NCI-H1436 (cell line): ENCODE measurements at places on chromosomes 1 and 21.

DNA sequence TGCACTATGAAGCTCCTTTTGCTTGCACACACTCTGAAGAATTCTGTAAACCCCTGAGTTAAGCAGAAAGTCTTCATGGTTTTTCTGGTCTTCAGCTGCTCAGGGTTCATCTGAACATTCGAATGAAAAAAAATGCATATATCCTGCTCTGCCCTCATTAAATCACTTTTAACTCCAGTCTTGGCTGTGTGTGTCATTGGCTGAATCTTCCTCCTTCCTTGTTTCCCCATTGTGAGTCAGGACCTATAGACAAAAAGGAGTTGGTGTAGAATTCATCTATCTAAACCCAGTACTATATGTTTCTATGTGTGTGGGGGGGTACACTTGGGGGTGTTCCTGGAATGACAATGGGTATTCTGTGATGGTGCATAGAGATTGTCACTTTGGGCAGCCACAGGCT, 6.6 kb upstream of the SPRR1B start:
- DNase-seq: no peak

DNA sequence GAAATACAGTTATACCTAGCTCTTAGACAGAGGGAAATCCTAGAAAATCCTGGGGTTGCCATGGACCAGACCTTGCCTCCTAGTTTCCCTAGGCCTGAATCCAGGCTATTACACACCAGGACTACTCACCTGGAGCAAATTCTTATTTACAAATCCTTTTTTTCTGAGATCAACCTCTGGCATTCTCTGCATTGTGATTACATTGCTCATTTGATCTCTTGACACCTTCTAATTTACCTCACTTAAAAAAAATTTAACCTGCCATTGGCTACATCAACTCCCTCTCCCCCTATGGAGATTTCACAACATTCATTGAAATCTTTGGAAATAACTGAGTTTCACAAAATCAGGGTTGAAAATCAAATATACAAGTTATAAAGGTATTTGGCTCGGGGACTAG, 2.9 kb upstream of the C1orf105 start:
- DNase-seq: no peak

GRCh38 chr1:87061742-87062156, 147.3 kb downstream of the HS2ST1 start:
- DNase-seq: no peak

DNA sequence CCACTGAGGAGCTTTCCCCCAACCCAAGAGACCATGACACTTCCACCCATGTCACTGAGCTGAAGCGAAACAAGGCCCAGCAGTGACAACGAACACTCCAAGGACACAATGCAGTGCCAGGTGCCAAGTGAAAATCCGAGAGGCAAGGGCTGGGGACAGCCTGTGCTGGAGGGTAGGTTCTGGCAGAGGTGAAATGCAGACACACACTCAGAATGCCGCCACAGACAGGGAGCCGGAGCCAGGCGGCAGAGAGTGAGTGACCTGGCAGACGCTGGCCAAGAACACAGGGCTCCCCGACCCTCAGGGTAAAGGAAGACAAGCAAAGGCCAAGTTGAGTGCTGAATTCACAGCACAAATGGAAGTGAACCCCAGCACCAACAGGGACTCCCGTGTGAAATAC, 78.9 kb downstream of the CD46 start:
- DNase-seq: no peak

- DNase-seq: peak; percentile 28
These were observed 146.4 kb upstream of the TIAM1 start for GRCh38 chr21:31490443-31490842.

GRCh38 chr1:30753660-30754123, 3.9 kb downstream of the LAPTM5 start:
- no peak for DNase-seq

- no peak for DNase-seq
These were observed 28.9 kb downstream of the TSNAX start for GRCh38 chr1:231557411-231557810.

GRCh38 chr1:9807541-9807940, 16.2 kb downstream of the CLSTN1 start:
- DNase-seq: no peak

- no peak for DNase-seq
These were observed 212.7 kb upstream of the NRIP1 start for GRCh38 chr21:15277466-15277865.

DNA sequence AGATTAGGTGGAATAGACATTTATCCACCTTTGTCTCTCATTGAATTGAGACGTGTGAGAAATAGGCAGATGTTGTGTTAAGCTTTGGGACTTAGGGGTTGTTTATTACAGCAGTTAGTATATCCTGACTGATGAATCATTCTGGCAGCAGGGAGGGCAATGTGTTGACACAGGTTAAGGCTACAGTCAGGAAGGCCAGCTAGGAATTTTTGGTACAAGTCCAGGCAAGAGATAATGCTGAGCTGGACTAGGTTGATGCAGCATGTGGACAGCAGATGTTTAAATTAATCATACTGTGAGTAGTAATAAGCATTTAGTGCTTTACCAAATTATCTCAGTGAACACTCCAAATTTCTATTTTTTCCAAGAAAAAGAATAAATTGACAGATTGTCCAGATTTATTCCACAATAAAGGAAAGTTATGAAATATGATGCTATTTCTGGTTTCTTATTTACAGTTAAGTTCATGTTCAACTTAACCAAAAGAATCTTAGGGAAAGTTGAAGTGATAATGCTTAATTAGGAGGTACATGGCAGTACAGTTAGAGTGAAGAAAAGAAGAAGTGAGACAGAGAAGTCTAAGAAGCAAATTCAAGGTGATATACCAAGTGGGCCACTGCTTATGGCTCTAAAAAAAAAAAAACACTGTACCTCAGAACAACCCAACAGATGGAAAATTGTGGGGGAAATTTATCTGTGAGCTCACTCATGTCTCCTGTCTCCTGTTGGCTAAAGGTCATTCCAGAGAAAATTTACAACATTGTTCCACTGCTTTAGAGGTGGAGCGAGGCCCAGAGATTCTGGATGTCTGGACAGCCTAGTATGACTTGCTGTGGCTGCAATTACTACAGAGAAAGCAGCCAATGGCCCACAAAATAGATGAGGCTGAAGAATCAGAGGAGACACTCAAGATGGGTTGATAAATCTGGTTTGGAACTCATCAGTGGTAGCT, 102.7 kb upstream of the C21orf91 start:
- DNase-seq: no peak

DNA sequence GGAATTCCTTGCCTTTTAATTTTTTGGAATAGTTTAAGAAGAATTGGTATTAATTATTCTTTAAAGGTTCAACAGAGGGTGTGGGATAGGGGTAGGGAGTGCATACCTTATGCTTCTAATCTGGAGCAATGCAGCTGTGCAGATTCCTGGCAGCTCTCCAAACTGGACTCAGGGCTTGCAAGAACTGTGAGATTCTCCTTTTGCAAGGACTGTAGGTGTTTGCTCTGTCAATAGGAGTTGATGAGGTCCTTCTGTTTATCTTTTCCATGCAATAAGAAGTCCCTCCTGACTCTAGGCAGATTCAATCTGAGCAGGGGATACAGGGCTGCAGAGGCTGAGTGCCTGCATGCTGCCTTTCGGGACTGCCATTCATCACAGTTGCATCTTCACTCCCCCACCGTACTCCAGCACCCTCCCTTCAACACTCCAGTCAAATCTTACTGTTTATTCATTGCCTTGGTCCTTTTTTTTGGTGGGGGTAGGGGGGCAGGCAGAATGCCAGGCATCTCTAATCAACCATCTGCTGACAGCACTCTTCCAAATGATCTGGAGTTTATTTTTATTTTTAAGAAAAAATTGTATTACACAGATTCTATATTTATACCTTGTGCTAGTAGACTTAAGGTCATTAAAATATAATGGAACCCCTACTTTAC, 122.3 kb downstream of the DISC1 start:
- no peak for DNase-seq
